ENCODE measurements at places on chromosomes 2 and 18.

DNA sequence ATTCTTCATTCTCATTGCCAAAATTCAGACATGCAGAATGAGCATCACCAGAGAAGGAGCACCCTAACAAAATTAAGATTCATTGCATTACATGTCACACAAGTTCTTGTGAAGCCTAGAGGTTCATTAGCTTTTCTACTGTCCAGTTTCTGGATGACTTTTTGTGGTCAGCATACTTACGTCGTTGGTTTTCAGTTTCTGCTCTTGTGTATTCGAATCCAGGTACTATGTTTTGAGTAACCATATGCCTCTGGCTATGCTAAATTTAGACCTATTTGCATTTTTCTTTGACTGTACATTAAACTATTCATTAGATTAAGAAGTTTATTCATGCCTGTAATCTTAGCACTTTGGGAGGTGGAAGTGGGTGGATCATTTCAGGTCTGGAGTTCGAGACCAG, 251.3 kb downstream of the PARD3B start:
- peak; percentile 22 for DNase-seq

- no peak for DNase-seq
Observed at GRCh38 chr2:105541189-105542050, 142.6 kb upstream of the FHL2 start.

GRCh38 chr2:203580844-203581243, 45.7 kb upstream of the RAPH1 start:
- DNase-seq = no peak

GRCh38 chr2:239979243-239980023, 45.7 kb downstream of the NDUFA10 start:
- DNase-seq = no peak

- DNase-seq = no peak
Observed at GRCh38 chr2:101199251-101199791, 48.1 kb upstream of the TBC1D8 start.

DNA sequence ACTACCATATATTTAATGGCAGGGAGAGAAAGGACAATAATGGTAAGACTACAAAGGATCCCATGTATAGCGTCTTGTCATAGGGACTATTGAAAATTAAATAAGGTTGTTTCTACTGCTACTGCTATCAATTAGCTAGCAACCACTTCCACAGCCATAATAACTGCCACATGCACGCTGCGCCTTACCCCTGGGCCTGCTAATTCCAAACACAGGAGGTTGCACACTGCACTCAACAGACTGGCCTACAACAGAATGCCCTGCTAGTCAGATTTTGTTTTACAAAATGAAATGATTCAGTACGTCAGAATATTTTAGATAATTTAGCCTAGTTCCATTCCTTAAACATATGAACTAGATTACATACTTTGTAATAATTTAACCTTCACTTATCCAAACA, 121.0 kb upstream of the SMAD7 start:
- no peak for DNase-seq

GRCh38 chr2:107068069-107068916, 182.3 kb upstream of the ST6GAL2 start:
- no peak for DNase-seq

- DNase-seq = no peak
Observed at GRCh38 chr2:147275943-147276342, 568.9 kb upstream of the ACVR2A start.

DNA sequence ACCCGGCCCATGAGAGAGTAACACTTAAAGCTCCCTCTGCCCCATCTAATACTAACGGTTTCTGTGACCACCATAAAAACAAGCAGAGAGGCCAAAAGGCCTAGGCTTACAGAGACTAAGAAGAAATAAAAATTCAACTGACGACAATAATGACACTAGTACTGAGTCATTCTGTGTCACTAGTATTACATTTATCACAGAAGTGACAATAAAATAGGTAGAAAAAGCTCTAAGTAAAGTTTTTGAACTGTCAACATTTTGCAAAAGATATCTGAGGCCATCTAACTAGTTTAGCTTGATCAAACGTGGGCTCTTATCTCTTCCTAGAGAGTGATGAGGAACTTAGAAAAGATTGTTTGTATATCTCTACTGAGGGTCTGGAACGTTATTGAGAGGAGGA, 35.6 kb downstream of the AP1S3 start:
- no peak for DNase-seq

- DNase-seq = no peak
Observed at GRCh38 chr2:140091926-140092325, 1311.7 kb upstream of the NXPH2 start.

GRCh38 chr2:196390243-196391148, 219.1 kb upstream of the STK17B start:
- no peak for DNase-seq

DNA sequence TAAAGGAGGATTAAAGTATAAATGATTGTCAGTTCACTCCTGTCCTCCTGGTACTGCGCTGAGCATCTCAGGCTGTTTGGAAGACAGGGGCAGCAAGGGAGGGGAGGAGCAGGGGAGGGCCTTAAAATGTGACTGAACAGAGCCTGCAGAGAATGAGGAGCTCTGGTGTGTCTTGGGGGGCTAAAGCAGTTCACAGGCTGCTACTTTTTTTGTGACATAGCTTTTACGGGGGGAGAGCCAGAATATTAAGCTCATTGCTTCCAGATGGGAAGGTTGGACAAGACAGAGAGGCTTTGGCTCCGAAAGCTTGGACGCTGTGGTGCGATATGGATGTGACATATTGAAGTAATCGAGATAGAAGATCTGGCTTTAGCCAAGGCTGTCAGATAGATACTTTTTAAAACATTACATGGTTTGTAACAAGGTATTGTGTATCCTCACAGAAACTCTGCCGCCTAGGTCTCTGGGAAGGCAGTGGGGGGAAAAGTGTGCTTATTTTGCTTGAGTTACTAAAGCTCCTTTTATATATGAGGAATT, 40.5 kb downstream of the RDH14 start:
- DNase-seq = no peak

- peak; percentile 67 for DNase-seq
Observed at GRCh38 chr2:36785179-36785795, 88.8 kb downstream of the VIT start.

GRCh38 chr18:54983041-54983686, 23.9 kb upstream of the CCDC68 start:
- peak; percentile 51 for DNase-seq

DNA sequence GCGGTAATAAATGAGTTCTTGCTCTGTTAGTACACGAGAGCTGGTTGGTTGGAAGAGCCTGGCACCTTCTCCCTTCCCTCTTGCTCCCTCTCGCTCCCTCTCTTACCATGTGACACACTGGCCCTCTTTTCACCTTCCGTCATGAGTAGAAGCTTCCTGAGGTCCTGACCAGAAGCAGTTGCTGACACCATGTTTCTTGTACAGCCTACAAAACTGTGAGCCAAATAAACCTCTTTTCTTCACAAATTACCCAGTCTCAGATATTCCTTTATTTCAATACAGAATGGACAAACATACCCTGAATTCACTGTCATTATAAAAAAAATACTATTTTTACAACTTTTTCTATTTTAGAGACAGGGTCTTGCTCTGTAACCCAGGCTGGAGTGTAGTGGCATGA, 40.7 kb downstream of the EMILIN2 start:
- DNase-seq = no peak

- DNase-seq = peak; percentile 74
Observed at GRCh38 chr2:197889041-197889440, 84.6 kb downstream of the PLCL1 start.

- no peak for DNase-seq
Observed at GRCh38 chr18:9574473-9575115, 39.8 kb downstream of the PPP4R1 start.

- DNase-seq = no peak
Observed at GRCh38 chr2:26609205-26609631, 31.9 kb downstream of the CIB4 start.

DNA sequence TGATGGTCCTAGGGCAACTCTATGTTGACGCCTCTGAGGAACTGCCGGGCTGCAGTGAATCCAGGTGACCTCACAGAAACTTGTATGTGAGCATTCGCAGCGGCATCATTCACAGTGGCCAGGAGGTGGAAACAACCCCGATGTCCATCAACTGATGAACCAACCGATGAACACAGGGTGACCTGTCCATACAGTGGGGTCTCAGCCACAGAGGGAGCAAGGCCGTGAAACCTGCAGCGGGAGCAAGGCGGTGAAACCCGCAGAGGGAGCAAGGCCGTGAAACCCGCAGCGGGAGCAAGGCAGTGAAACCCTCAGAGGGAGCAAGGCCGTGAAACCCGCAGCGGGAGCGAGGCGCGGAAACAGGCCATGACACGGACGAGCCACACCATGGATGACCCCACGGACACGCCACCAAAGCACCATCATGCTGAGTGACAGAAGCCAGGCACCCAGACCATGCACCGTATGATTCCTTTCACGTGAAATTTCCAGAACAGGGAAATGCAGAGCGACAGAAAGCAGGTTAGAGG, 63.0 kb downstream of the PARD6G start:
- no peak for DNase-seq

- no peak for DNase-seq
Observed at GRCh38 chr2:228649447-228649846, 468.0 kb upstream of the SPHKAP start.

- DNase-seq = peak; percentile 93
Observed at GRCh38 chr2:219176818-219177551, at the start of gene CNPPD1. Gene CNPPD1 (minus strand): TSS chr2:219176925. CDS start chr2:219176828, 97 bp downstream.

DNA sequence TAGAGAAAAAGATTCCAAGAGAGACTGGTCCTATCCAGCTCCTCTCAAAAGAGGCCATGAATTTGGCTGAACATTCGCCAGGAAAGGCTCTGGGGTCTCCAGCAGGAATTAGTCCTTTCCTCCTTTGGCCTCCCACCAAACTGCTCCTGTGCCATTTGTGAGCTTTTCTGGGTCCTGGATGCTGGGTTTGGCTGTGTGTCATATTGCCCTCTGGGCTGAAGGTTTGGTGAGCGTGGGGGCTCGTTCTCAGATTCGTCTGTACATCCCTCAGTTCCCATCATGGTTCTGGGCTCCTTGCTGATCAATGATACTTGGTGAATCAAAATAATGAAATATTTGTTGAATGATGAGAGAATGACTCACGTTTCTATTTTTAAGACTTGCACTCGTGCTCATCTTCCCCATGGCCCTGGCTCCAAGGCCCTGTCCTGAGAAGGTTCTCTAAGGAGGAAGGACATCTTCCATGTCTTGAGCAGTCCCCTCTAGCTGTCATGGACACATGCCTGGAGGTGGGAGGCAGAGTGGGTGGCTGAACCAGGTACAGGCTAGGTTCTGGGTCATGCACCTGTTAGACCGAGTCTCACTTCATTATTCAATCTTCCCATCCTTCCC, 47.8 kb upstream of the RHOB start:
- DNase-seq = no peak

DNA sequence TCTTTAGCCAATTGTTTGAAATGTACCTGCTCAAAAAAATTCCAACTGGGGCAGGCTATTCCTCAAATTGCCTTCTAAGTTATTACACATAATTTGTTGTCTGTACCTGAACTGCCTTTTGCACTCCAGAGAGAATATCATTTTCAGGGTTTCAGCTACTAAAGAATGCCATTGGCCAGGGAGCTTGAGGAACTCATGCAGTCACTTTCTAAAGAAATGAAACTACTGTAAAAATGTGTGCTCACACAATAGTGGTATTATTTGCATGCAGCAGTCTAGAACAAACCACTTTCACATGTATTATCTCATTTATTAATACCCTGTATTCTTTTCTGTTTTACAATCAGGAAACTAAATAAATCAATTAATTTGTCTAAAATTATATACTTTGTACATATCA, 152.2 kb downstream of the PID1 start:
- no peak for DNase-seq
